Mammary microvascular endothelial cell (primary cell): ENCODE measurements at places on chromosomes 7 and 10. TPM values are rescaled to one million over a fixed set of nuclear protein-coding genes. Genes with fewer than 3 reads are reported as not detected.

Gene ADRA2A
- under 0.01 TPM in 1 of 2 replicates, not detected in the other for total RNA-seq

Gene TMEM243
- 26.8 and 29.6 TPM in 2 replicates for total RNA-seq

Gene GRM3
- total RNA-seq: not detected in 2 replicates

Gene CH25H
- 4.4 and 6.7 TPM in 2 replicates for total RNA-seq

Gene SAMD9L
- total RNA-seq: 35.8 and 40.4 TPM in 2 replicates

Gene PRSS58
- not detected in 2 replicates for total RNA-seq

Gene TUBAL3
- 0.07 and 0.20 TPM in 2 replicates for total RNA-seq

Gene ZNF727
- total RNA-seq: 0.07 TPM in 1 of 2 replicates, not detected in the other

Gene SPDYE16
- 0.07 TPM in 1 of 2 replicates, not detected in the other for total RNA-seq

Gene ITIH5
- total RNA-seq: 0.30 and 0.80 TPM in 2 replicates
